ENCODE measurements at places on chromosomes 7 and 10. TPM values are rescaled to one million over a fixed set of nuclear protein-coding genes. Genes with fewer than 3 reads are reported as not detected.

- DNase-seq = peak; percentile 28
These were observed 209.4 kb downstream of the ZMYND11 start for GRCh38 chr10:344582-345200.

GRCh38 chr10:33240931-33241330, 93.5 kb downstream of the NRP1 start:
- DNase-seq = no peak

GRCh38 chr7:47710201-47710935, 128.5 kb upstream of the TNS3 start:
- no peak for DNase-seq

The CYP2E1 gene
- total RNA-seq = 0.77 TPM

The CHAT gene
- total RNA-seq = not detected

The AP5Z1 gene
- total RNA-seq = 31.0 TPM
